ENCODE measurements at places on chromosomes 13 and 19.

- peak; percentile 43 for DNase-seq
These were observed 18.8 kb downstream of the C1QTNF9 start for GRCh38 chr13:24328145-24328544.

DNA sequence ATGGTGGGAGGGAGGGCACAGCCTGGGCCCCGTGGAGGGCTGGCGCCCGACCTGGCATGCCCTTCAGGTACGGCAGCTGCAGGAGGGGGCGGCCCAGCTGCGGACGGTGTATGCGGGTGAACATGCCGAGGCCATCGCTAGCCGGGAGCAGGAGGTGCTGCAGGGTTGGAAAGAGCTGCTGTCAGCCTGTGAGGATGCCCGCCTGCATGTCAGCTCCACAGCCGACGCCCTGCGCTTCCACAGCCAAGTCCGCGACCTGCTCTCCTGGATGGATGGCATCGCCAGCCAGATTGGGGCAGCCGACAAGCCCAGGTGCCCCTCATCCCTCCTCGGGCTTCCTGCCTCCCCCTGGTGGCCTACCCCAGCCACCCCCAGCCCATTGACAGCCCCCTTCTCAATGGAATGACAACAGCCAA is 16.6 kb upstream of the SHKBP1 start:
- no peak for DNase-seq

DNA sequence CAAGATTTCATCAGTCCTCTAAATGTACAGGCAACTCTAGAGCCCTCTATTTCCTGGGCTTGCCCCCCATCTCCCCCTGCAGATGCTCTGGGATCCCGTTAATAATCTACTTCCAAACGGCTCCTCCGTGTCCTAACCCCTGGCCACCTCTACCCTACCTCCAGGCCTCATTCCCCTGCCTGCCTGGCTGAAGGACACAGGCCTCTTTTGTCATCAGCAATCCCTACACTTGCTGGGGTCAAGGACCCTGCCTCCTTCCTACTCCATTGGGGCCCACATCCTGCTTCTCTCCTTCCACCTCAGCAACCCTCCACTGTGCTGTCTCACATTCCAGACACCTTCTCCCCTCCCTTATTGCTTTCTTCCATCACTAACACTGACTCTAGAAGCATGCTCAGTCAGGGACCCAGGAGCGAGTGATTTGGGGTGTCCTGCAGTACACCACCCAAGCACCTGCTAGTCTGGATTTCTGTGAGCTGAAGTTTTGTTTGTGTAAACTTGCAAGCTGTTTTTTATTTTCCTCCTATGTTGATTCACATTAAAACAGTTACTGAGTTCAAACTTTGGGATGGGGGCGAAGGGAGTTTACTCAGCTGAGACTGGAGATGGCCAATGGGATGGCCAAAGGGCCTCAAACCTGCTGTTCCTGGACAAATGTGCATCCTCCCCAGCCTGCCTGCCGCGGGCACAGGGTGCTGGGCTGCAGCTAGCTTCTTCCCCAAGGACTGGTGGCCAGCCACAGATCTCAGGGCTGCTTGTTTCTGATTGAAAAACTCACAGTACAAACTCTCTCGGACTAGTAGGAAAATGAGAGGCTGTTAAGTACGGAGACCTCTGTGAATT is 314.7 kb downstream of the FOXO1 start:
- DNase-seq, result no peak

DNA sequence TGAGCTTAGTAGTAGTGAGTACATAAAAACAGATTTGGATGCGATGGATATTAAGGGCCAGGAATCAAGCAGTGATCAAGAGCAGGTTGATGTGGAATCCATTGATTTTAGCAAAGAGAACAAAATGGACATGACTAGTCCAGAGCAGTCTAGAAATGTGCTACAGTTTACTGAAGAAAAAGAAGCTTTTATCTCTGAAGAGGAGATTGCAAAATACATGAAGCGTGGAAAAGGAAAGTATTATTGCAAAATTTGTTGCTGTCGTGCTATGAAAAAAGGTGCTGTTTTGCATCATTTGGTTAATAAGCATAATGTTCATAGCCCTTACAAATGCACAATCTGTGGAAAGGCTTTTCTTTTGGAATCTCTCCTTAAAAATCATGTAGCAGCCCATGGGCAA is 11.4 kb downstream of the CHAMP1 start:
- no peak for DNase-seq

DNA sequence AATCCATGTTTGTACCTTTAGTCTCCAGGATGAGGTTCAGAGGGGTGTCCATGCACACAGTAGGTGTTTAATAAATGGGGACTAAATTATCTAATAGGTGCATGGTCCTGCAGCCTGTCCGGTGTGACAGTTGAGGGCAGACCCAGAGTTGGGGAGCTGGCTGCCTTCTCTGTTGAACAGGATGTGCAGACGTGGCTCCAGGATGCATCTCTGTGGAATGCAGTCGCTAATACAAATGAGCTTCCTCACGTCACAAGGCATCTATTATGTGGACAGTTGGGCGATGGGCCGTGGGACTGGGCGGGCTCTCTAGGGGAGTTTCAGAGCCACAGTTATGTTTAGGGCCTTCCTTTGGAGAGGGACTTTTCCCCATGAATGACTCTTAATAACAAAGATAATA is 71.0 kb downstream of the SIPA1L3 start:
- no peak for DNase-seq

- DNase-seq, result no peak
These were observed 3.4 kb upstream of the WIZ start for GRCh38 chr19:15453091-15453578.

DNA sequence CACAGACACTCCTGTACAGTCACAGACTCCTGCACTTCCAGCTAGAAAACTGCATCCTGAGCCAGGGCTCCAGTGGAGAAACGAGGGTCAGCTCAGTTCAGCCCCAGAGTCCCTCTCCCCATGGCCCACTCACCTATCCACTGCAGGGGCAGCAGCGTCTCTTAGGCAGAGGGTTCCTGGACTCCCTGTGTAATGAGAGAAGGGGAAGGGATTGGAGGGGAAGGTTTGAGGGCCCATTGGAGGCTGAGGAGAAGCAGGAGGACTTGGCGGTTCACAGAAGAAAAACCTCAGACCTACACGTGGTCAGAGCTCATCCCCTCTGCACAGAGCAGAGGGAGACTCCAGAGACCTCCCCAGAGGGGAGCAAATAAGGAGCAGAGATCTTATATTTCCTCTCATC is 9.2 kb upstream of the CEACAM18 start:
- DNase-seq, result no peak

DNA sequence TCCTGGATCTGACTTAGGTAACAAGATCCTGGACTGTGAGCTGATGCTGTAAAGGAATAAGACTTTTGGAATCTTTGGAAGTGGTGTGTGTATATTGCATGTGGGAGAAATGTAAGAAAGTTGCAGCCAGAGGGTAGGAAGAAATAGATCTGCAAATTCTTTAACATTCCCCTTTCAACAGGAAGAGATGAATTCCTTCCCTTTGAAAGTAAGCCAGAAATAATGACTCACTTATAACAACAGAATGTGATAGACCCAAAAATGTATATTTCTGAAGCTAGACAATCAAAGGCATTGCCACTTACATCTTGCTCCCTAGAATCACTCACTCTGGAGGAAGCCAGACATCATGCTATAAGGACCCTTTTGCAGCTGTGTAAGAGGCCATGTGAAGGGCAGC is 9.8 kb upstream of the SIAH3 start:
- no peak for DNase-seq

DNA sequence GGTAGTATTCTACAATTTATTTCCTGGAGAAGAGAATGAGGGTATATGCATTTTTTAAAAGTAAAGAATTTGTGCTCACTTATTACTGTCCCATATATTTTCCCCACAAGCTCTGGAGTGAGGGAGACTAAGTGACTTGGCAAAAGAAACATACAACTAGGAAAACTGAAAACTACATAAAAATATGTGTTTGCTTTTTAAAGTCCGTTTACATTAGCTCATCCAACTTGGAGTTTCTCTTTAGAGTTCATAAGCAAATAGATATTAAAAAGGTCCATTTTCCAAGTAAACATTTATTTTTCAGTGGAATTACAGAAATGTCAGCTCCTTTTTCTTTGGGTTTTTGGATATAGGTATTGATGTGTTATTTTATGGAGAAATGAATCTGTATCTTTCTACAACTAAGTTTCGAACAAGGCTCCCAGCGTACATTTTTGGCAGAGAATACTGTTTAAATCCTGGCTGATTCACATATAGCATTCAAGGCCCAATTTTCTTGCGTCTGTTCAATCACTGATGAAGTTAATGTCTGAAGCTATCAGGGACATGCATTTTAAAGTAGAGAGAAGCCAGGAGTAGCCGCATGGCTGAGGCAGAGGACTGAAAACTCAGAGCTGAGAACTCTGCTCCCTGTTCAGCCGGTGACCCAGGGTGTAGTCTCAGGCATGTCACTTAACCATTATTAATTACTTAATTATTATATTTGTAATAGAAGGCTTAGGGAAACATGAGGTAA is 729.4 kb downstream of the EFNB2 start:
- no peak for DNase-seq

- no peak for DNase-seq
These were observed 587.4 kb downstream of the LMO7 start for GRCh38 chr13:76223565-76223964.

DNA sequence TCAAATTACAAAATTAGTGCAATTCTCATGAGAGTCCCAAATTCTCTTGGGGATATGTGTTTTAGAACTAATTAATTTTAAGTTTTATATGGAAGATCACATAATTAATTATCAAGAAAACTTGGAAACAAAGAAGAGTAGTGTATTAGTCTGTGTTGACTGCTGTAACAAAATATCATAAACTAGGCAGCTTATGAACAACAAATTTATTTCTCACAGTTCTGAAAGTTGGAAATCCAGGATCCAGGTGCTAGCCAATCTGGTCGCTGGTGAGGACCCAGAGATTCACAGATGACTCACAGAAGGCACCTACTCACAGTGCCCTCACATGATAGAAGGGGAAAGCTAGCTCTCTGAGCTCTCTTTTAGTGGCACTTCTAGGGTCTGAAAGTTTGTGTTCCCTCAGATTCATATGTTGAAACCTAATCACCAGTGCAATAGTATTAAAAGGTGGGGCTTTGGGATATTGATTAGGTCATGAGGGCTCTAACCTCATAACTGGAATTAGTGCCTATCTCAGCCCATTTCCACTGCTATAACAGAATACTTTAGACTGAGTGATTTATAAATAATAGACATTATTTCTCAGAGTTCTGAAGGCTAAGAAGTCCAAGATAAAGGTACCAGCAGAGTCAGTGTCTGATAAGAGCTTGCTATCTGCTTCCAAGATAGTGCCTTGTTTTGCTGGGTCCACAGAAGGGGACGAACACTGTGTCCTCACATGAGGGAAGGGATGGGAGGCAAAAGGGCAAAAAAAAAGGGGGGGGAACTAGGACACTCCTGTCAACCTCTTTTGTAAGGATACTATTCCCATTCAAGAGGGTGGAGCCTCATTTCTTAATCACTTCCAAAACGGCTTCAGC is 1.5 kb upstream of the ARGLU1 start:
- no peak for DNase-seq

DNA sequence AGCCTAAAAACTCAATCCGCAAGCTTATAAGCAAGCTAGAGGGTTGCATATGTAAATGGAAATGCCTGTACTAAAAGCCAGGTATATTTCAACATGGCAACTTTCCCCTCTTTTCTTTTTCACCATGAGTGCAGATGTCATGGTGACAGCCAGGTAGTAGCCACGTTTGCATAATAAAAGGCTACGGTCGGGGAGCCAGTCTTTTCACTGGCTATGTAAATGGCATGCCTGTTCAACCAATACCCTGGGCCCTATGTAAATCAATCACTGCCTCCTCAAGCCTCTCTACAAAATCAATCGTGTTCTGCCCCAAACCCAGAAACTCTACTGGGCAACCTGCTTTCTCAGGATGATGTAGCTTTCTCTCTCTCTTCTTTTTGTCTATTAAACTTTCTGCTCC is 87.4 kb downstream of the ZNF100 start:
- no peak for DNase-seq

- DNase-seq, result no peak
These were observed 12.4 kb downstream of the ZNF552 start for GRCh38 chr19:57802269-57802668.

DNA sequence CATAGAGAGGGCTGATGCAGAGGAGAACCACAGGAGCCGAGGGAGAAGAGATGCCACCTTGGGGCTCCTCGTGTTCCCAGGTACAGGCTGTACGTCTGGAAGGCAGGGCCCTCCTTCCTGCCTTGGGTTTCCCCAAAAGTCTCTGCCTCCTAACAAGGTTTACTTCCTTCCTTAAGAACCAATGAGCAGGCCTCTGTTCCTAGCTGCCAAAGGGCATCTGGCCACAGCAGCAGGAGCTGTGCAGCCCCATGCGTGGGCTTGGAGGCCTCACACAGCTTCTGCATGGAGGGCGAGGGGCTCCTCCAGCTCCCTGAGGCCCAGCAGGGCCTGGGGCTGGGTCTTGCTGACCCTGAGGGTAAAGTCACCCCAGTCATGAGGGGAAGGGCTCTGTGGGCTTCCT is 40.6 kb upstream of the TSHZ3 start:
- no peak for DNase-seq

DNA sequence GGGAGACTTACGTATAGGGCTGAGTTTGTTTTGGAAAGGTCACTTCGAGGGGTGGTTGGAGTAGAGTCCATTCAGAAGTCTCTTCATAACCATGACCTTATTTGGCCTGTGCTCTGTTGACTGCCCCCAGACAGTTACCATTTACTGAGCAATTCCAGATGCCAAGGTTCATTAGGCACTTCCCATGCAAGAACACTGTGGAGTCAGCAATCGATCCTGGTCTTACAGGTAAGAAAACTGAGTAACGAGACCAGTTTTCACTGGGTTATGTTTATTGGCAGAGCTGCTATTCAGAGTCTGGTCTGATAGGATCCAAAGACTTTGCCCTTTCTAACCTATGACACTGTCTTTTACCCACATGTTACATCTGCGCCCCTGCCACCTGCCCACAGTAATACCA is 134.7 kb downstream of the MTUS2 start:
- DNase-seq, result no peak

GRCh38 chr19:29683009-29683408 is 17.7 kb downstream of the PLEKHF1 start:
- no peak for DNase-seq

DNA sequence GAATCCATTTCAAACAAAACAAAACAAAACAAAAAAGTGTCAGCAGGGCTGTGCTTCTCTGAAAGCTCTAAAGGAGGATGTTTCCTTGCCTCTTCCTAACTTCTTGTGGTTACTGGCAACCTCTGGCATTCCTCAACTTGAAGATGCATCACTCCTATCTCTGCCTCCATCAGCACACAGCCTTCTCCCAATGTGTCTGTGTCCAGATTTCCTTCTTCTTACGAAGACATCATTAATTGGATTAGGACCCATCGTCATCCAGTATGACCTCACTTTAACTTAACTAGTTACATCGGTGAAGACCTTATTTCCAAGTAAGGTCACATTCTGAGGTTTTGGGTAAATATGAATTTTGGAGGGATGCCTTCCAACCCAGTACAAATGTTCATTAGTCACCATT is 33.8 kb upstream of the GTF2F2 start:
- DNase-seq, result no peak

DNA sequence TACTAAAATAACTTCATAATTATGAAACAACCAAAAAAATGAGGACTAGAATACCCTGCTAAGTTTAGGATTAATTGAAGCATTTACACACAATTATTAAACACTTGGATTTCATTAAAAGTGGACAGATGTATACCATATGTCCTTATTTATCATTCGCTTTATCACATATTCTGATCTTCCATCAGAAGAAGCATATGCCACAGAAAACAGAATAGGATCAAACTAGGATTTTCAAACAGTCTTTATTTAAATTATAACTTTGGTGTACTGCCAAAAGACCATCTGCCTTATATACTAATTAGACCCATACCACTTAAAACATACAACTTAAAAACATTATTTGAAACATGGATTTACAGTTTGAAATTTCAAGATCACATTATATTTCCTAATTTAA is 727.1 kb upstream of the KLHL1 start:
- no peak for DNase-seq

- no peak for DNase-seq
These were observed 2.3 kb upstream of the TMEM91 start for GRCh38 chr19:41373993-41374392.

Data from common myeloid progenitor, CD34-positive (primary cell).